ENCODE measurements at places on chromosomes 4 and X.

DNA sequence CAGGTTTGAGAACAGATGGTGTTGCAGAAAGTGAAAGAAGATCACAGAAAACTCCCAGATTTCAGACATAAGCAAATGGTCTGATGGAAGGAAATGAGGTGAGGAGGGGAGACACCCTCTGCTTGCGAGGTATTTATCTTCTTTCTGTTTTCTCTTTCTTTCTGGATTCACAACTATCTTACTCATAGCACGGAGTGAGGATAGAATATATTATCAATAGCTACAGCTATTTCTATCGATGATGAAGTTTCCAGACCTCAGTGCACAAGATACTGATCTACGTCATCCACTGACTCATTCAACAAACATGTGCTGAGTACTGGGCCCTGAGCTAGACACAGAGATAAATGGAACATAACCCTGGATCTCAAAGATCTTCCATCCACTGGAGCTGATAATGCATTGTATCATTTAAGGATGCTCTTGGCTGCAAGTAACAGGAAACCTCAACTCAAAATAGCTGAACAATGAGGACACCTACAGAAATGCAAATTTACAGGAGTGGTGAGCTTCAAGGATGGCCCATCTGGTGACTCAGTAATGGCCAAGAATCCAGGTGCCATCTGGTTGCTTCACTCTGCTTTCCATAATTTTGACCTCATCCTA lies 21.2 kb downstream of the SLC2A9 start:
- DNase-seq: no peak

DNA sequence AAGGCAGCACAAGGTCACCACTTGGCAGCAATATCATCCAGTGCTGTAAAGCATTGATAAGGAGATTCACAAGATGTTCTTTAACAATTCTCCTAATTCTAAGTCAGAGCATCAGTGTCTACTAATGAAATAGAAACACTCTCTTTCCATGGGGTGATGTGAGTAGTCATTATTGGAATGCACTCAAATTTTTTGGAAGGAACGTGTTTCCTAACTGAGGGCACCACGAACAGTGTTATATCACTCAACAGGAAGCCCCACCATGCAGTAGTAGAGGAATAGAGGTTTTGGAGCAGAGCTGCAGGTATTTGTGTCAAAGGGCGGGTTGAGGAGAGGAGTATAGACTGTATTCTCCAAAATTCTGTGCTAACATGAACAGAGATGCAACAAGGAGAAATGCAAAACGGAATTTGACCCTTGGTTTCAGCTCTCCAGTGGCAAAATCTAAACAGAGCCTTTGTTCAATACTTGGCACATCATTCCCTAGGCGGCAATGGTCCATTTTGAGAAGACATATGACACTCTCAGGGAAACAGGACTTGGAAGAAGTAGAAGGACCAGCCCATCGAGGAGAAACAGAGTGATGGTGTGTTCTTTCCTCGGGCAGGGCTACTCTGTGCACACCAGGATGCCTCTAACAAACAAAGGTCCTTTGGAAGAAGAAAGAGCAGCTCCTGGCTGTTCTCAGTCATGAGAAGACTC lies 98.9 kb downstream of the CPEB2 start:
- no peak for DNase-seq

DNA sequence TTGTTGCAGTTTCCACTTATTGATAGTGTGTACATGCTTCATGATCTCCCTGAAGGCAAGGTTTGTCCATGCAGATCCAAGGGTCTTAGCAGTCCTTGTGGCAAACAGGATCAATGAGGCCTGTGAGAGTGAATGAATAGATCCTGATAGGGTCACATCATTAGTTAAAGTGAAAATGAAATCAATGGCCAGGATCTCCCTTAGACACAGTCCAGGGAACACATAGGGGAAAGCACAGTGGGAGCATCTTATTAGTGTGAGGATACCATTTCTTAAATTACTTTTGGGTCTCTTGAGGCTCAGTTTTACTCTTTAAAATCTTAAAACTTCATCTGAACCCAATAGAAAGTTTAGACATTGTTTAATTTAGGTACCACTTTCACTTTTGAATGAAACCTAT lies 59.3 kb downstream of the ARHGAP6 start:
- DNase-seq: no peak

DNA sequence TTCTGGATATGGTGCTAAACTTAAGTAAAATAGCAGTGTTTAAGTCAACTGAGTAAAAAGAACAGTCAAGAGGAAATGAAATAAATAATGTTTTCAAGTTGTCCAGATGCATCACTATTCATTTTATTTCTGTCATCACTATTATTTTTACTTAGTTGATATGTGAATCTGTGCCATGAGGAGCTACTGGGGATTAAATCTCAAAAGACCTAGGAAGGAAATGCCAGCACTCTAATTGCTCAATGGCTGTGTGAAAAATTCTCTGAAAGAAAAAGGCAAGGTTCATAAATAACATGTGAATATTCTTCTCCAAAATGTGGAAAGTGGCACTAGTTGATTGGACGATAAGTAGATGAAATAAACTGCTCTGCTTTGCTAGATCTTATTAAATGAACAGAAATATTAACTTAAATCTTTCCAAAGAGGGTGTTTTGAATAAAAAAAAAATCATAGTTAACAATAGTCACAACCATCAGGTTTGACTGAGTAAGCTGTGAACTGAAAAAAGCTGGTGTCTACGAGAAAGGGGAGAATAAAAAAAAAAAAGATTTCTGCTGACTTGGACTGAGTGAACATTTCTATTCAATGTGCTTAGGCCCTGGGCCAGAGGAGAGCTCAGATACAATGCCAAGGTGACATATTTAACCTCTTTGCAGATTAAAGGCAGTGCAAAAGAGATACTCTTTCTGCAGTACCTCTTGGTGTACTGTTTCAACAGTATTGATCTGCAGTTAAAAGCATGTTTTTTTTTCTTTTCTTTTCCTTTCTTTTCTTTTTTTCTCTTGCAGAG lies 1.6 kb downstream of the SPARCL1 start:
- no peak for DNase-seq

DNA sequence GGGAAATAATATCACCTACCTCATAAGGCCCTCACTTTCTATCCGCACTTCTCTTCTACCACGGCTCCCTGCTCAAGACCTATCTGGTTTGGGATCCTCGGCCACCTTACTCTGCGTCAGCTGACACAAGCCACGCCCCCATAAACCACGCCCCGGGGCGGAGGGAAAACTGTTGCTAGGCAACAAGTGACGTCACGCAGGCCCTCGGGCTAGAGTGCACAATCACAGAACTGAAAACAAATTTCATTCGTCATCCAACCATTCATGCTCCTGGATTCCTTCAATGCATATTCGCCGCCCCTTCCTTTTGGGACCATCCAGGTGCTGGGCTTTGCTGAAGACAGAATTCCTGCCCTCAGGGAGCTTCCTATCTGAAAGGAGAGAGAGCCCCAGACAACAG lies 66.3 kb downstream of the SMC1A start:
- DNase-seq: no peak

DNA sequence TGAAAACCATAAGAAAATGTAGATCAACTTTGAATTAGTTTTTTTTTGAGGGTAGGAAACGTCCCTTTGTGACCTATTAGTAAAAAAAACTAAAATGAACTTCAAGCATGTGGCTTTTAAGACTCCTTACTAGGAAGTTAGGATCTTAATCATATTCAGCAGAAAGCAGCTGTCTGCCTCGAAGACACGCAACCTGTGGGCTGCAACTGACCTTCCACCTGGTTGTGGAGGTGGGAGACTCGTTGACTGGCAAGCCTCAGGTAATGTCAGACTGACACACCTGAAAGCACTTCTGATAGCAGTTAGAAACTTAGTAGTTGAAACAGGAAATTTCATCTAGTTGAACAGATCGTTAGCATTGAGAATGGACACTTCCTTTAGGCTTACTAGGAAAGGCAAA lies 37.4 kb downstream of the CCNG2 start:
- DNase-seq: no peak

GRCh38 chr4:44668526-44668925 lies 9.7 kb upstream of the GUF1 start:
- no peak for DNase-seq

Measured in CD4-positive, alpha-beta T cell (primary cell).